ENCODE measurements at places on chromosomes 3 and 15.

GRCh38 chr3:13414040-13414729 lies 5.9 kb downstream of the NUP210 start:
- peak; percentile 61 for DNase-seq

DNA sequence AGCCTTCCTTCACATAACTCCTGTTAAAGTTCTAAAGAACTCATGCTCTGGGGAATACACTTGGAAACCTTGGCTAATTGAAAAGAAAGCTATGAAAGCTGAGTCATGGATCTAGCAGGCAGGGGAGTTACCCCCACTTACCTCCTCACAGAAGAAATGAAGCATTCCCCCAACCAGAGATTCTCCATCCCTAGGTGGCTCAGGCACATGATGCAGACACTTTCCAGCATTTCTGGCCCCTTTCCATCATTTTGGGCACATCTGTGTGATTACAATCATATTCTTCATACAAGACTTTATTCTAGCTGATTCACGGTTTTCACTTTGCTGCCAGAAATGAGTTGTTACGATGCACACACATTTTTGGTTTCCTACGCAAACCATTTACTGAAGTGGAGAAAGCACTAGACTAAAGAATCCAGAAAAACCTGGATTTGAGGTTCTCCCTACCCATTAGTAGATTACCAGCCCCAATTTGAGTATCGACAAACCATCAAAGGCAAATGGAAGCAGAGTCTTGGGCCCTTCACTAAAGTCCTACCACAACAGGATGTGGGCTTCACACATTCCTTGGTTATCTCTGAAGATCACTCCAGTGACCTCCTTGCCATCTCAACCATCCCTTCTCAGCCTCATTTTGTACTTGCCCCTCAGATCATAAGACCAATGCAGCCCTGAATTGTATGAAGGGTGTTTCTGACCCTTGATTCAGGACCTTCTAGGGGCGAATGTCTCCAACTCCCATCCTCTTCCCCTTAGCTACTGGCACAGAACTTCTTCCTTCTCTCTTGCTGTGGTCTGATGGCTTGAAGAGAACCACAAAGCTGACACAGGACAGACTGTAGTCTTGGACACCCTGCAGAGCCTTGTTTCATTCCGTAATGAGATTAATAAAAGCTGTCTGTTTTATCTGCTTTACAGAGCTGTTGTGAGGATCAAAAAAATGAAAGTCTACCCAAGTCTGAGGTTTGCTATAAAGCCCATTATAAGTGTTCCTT lies 42.5 kb upstream of the SNRK start:
- no peak for DNase-seq

DNA sequence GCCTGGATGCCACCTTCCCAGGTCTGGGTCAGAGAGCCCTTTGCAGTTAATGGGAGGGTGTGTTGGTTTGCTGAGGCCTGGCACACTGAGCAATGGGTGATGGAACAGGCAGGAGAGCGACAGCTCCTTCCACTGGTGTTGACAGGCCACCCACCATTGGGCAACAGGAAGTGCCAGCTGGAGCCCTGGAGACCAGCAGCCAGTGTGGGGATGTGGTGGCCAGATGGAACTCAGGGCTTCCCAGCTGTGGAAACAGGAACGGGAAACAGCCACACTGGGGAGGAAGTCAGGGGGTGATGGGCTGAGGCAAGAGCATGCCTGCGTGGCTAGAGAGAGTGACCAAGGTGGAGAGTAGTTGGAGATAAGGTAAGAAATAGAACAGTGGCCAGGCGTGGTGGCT lies 9.3 kb downstream of the PSTPIP1 start:
- DNase-seq, result no peak

- no peak for DNase-seq
Measured at GRCh38 chr15:47963265-47963664, 157.5 kb upstream of the SLC24A5 start.

DNA sequence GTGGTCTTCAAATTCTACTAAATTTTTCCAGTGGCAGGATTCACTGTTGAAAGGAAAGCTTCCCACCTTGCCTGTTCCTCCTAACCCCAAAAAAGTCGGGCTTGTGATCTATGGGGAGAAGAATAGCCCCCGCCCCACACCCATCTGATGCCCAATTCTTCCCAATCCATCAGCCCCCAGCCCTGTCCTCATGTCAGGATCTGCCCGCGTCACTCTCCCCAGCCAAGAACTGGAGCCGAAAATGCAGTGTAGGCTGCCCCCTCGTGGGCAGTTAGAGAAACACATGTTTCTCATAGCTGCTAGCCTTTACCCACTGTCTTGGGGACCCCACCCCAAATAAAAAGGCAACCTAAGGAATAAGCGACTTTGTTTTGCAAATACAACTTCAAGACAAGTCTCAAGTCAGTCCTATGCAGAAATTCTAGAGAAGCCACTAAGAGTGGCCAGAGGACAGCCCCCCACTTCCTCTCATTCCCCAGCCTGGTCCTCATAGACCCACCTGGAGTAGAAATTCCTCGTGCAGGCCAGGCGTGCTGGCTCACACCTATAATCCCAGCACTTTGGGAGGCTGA lies 13.0 kb upstream of the CSK start:
- no peak for DNase-seq

GRCh38 chr3:186671051-186671450 lies 5.2 kb downstream of the HRG start:
- DNase-seq, result no peak

DNA sequence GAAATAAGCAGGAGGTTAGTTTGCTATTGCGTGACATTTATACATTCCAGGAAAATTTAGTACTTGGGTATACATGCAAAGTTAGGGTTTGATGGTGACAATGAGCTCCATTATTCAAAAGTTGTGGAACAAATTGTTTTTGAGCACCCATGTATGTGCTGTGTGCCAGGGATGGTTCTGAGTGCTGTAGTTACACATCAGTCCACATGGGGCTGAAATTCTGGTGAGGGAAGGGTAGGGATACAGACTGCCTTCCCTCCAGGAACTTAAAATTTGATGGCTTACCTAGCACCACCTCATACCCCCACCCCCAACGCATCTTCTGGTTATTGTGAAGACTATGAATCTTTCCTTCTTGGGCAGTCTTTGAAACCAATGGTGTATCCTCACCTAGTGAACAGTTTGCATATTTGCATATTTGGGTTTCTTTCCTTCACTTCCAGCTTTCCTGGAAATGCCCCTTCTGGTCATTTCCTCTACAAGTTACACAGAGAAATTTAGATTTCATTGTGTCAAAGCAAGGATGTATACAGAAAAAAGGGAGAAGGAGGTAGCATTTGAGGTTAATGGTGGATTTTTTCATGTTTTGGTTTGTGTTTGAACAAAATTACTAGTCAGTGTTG lies 222.0 kb upstream of the IL12A start:
- no peak for DNase-seq

Measured in stimulated activated CD4-positive, alpha-beta T cell treated with anti-CD3 and anti-CD28 coated beads, Interleukin-12 subunit alpha, Interleukin-12 subunit beta, amount 100 ng/mL, for 24 hours (primary cell).